Amniotic epithelial cell (primary cell): ENCODE measurements at places on chromosomes 12 and 14.

- DNase-seq, result no peak
Measured at GRCh38 chr14:95402578-95402977, 82.9 kb upstream of the CLMN start.

DNA sequence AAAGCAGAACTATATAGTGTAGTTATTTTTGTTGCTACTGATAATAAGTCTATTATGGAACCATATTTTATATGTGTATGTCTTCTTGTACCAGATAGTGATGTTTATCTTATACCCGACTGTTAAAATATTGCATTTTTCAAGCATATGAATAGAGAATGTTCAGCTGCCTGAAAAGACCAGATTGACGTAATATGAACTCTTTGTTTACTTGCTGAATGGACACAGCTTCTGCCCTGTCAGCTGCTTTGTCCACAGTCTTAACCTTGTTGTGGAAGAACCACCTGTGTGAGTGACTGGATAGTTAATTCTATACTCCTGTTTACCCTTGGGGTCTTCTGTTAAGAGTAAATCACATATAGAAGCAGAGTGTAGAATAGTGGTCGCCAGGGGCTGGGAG lies 109.3 kb downstream of the LGR5 start:
- DNase-seq, result no peak

DNA sequence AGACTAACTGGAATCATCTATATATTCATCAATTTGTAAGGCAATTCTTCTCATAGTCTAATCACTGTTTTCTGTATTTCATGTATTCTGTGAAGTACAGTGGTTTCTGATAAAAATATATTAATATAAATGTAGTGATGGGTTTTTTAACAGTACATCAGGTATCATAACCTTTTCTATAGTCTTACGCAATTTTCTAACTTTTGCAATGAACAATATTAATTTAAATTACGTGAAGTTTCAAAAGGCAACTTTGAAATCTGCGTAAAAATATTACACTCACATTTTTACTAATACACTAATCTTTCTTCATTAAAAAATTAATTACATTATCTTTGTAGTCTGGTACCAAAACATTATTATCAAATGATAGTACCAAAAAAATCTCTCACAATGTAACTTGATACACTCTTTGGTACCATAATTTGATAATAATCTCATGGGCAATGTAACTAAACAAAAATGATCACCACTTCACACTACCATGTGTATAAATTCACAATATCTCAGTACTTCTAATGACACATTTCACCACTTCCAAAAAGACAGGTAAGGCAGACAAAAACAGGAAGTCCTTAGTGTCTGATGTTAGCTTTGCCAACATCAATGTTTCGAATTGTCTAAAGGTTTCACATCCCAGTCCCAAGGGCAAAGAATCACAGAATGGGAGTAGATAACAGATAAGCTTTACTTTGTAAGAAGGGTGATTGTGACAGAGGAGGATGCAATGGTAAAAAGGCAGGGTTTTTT lies 8.7 kb downstream of the DNAI7 start:
- no peak for DNase-seq

- DNase-seq, result no peak
Measured at GRCh38 chr14:82011460-82011859, 477.8 kb upstream of the SEL1L start.

DNA sequence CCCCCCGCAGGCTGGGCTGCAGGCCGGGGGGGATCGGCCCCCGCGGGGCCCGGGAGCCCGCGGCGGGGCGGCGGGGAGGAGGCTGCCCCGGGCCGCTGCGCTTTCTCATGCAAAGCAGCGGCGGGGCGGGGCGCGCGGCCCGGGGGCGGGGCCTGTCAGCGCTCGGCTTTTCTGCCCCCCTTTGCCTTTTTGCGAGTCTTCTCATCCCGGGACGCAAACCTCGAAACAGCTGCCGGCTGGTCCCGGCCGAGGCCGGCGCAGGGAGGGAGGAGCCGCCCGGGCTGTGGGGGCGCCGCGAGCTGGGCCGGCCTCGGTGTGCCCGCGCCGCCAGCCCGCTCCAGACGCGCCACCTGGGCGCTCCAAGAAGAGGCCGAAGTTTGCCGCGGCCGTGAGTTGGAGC lies at the start of gene FZD10:
Gene FZD10 (plus strand): TSS at position 198 of the 400 bp plus-strand sequence. CDS start 479 bp downstream, outside the sequence.
- no peak for DNase-seq

DNA sequence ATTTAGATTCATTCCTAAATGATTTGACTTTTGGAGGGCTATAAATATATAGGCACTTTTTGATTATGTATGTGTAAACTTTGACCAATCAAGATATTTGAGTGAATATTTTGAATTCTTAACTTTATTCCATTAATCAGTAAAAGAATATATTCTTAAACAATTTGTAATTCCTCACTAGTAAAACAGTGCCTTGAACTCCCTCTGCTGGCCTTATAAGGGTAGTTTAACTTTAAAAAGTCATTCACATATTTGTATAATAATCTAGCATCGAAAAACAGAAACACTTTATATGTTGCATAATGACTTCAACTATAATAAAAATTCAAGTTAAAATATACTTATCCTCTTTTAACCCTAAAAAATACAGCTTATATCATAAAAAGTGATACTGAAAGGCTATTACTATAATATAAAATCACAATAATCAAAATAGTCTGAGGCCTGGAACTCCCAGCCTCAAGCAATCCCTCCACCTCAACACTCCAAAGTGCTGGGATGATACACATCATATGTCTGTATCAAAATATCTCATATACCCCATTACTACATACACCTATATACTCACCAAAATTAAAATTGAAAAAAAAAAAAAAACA lies 31.2 kb downstream of the CCDC59 start:
- peak; percentile 20 for DNase-seq

- DNase-seq, result no peak
Measured at GRCh38 chr14:22508150-22508457, 80.9 kb downstream of the DAD1 start.

DNA sequence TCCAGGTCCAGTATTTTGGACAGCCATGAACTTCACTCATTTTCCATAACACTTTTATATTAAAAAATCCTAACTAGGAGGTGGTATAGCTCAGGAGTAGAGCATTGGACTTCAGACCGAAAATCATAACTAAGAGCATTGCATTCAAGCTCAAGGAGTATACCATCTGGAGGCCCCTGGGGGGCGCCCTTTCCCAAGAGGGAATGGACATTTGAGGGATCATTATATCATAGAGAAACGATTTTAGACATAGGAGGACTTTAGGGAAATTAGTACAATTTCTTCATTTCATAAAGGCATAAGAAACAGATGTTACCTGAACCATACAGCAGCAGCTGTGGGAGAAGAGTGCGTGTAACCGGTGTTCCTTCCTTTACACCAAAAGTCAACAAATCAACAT lies 5.2 kb upstream of the ATG14 start:
- no peak for DNase-seq

GRCh38 chr12:68175557-68176061 lies 16.1 kb upstream of the IFNG start:
- DNase-seq, result no peak

GRCh38 chr12:55679691-55680090 lies 28.0 kb downstream of the ITGA7 start:
- no peak for DNase-seq

GRCh38 chr12:43210485-43211192 lies 341.4 kb downstream of the ADAMTS20 start:
- peak; percentile 96 for DNase-seq

- DNase-seq, result no peak
Measured at GRCh38 chr14:22448035-22448904, 140.8 kb downstream of the DAD1 start.

DNA sequence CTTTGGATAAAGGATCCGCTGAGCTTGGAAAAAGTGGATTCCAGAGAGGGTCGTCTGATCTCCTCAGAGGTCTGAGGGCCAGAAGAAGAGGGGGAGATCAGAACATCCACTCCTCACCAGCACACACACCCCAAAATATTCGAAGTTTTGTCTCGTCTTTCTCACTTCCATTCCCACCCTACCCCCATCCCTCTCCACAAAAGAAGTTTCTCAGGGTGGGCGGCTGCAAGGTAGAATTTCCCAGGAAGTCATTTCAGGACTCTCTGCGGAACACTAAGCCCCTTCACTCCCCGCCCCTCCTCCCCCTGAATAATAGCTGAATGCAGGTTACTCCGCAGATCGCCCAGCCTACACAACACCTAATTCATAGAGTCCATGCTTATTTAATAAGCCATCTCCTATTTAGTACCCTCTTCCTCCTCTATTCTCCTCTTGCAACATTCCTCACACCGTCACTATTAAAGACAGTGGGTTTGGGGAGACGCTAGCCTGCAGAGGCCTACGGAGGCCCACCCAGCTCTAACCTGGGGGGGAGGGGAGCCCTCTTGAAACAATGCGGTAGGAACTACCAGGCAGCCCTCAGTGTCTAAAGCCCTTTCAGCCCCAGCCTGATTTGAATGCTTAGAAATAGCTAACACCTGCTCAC lies 649 bp upstream of the SALL2 start:
- no peak for DNase-seq

- DNase-seq, result peak; percentile 27
Measured at GRCh38 chr12:51721282-51721940, 127.1 kb downstream of the FIGNL2 start.

- no peak for DNase-seq
Measured at GRCh38 chr12:112346194-112346593, 36.0 kb downstream of the HECTD4 start.

- DNase-seq, result peak; percentile 80
Measured at GRCh38 chr14:22986508-22987054, 4.2 kb upstream of the AJUBA start.

GRCh38 chr14:24054324-24054641 lies 2.5 kb downstream of the CARMIL3 start:
- DNase-seq, result no peak

DNA sequence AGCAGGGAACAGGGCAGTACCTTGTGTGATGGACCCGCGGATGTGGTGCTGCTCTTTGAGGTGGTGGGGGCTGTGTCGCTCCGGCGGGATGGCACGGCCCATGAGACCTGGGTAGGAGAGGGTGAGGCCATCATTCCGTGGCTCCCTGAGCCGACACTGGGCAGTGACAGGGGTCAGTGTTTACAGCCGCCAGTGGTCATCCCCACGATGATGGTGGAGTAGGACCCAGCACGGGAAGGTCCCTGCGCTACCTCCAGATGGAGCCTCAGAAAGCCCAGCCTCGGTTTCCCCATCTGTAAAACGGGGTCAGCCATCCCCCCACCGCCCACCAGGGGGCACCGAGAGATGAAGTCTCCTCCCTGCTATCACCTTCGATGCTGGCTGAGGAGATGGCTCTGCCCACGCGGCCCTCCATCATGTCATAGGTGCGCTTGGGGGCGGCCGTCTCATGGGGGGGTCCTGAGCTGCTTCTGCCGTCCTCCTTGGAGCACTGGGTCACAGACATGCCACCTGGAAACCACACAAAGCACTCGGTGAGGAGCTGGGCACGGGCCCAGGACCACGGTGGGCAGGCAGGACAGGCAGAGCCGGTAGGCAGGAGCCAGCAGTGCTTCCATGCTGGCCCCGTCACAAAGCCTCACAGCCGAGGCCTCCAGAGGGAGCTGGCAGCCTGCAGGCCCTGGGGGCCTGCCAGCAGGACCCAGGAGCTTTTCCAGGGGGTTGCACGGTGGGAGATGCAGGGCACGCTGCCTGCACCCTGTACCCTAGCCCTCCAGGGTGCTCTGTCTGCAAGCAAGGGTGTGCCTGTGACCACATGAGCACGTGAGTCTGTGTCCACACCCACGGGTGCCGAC lies 53.1 kb downstream of the RFLNA start:
- no peak for DNase-seq

GRCh38 chr14:36511981-36512584 lies 7.9 kb downstream of the NKX2-1 start:
- no peak for DNase-seq

GRCh38 chr12:71838676-71839075 lies 883 bp upstream of the TBC1D15 start:
- no peak for DNase-seq

- DNase-seq, result peak; percentile 21
Measured at GRCh38 chr12:130872179-130873096, 572 bp downstream of the RAN start.

DNA sequence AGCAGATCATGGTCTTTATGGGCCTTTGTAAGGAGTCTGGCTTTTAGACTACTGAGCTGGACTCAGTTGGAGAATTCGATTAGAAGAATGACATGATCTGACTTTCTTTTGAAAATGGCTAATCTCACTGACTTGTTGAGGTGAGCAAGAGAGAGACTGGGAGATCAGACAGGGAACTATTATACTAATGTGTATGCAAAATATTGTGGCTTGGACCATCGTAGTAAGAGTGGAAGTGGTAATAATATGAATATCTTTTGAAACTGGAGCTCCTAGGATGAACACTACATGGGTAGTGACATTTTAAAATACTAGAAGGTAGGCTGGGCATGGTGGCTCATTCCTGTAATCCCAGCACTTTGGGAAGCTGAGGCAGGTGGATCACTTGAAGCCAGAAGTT lies 56.2 kb upstream of the CCT2 start:
- no peak for DNase-seq
